ENCODE measurements at places on chromosomes 16 and 17.

- no peak for DNase-seq
These were observed 3.8 kb upstream of the RNF157 start for GRCh38 chr17:76243826-76244679.

- no peak for DNase-seq
These were observed 1.5 kb upstream of the HOXB6 start for GRCh38 chr17:48605991-48606891.

DNA sequence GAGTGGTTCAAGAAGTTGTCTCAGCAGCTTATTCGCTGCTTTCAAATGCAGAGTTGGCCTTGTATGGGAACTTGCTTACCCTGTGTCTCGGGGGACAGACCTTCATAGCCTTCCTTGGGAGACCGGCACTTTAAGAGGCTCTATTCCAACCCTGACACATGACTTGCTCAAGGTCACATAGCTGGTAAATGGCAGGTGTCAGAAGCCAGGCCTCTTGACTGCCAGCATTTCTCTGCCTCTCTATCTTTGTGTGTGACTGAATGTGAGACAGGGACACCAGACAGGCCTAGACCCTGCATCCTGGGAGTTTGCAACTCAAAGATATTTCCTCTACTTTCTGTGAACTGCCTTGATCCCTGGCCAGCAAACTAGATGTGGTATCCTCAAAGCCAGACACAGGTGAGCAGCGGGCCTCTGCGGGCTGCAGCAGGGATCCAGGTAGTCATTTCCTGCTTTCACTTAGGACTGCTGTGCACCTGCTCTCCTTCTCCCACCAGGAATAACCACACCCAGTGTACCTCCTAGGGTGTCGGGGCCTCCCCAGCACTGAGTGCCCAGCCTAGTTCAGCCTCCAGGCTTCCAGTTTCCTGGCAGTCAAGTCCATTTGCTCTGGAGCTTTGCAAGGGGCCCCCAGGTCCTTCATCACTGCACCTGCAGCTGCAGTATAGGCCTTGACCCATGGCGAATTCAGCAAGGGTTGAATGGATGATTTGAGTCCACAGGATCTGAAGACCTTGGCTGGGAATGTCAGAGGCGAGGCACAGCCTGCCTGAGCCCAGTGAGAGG, 116.6 kb upstream of the TNRC6C start:
- no peak for DNase-seq

- DNase-seq = no peak
These were observed 45.5 kb upstream of the ZFHX3 start for GRCh38 chr16:73093146-73094144.

DNA sequence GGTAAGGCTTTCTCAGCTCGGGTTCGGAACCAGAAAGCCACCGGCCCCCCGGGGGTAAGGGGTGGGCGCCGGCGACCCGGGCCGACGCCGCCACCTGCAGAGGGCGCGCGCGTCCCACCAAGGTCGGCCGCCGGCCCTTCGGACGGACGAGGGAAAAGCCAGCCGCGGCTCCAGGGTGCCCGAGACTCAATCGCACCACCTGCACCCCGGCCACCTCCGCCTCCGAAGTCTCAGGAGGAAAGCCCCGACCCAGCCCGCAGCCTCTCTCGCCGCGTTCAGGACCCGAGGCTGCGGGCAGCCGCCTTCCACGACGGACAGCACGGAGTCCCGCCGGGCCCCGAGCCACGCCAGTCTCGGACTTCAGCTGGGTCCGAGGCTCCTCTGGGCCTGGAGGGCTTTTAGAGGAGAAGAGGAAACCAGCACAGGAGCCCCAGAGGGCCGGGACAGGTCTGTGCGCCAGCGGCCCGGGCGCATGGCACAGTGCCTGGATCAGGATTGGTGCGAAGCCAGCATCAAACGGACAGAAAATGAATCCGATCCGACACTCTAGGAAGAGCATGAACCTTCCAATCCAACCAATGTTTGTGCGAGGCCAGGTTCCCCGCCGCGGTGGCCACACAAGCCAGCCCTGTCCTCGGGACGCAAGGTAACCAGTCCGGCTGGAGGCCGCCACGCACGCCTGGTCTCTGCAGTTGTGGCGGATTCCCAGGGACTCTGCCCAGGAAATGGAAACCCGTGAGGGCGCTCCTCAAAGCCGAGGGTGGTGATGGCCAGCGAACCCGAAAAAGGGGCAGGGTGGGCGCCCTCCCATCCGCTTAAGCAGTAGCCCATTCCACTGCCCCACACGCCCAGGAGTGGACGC, 6.7 kb downstream of the CBX8 start:
- no peak for DNase-seq

DNA sequence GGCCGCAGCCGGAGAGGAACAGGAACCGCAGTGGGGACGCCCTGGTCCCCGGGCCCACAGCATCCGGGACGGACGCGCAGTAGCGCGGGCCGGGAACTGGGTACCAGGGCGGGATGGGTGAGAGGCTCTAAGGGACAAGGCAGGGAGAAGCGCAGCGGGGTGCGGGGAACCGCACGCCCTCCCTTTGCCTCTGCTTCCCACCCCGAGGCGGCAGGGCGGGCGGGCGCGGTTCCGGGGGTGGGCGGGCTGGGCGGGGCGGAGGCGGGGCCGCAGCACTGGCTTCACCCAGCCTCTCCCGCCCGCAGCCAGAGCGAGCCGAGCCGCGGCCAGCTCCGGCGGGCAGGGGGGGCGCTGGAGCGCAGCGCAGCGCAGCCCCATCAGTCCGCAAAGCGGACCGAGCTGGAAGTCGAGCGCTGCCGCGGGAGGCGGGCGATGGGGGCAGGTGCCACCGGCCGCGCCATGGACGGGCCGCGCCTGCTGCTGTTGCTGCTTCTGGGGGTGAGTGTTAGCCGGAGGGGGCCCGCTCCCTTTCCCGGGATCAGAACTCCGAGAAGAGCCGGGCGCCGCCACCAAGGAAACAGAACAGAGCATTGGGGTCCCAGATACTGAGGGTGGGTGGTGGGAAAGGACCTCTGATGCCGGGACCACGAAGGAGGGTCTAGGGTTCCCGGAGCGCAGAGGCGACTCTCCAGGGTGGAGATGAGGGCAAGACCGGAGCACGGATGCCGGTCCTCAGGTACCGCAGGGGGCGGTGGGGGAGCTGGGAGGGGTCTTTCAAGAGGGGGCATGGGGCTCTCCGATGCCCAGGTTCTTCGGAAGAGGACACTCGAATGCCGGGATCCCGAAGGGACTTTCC, at the start of gene NGFR:
Gene NGFR, plus strand, starts transcription at position 308 of the 856 bp plus-strand sequence. Its CDS starts 125 bp downstream, at position 433.
- peak; percentile 25 for DNase-seq

GRCh38 chr17:71681427-71682173, 439.2 kb upstream of the SOX9 start:
- DNase-seq = no peak

- no peak for DNase-seq
These were observed 577.0 kb downstream of the CDH11 start for GRCh38 chr16:64544859-64545258.

DNA sequence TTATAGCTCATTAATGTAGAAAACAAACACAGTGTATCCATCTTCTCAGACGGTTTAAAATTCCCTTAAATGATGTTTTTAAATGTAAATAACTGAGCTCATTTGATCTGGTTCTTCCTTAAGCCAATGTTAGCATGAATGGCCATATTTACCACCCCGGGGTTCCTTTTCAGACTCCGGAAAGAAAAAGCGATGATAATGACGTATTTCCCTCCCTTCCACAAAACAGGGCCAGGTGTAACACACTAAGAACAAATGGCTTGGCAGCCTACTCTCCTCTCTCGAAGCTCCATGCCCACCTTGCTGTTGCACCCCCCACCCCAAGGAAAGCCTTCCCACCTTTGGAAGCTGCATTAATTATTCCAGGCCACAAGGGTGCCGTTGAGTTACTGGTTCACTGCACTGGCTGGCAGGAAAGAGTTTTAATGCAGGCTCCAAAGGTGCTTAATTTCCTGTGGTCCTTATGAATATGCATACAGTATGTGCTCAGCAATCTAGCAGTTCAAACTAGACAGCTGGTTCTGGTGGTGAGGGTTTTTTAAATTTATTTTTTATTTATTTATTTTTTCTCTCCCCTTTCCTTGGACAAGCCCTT, 378.9 kb downstream of the WWOX start:
- DNase-seq = peak; percentile 1

- no peak for DNase-seq
These were observed 44.9 kb upstream of the PIK3R6 start for GRCh38 chr17:8912084-8912981.

Data from activated T-helper 1 cell treated with Interleukin-2 at 50 U/mL for 16 hours (primary cell).